Dermis microvascular lymphatic vessel endothelial cell (primary cell): ENCODE measurements at places on chromosomes 7 and 10. TPM values are rescaled to one million over a fixed set of nuclear protein-coding genes. Genes with fewer than 3 reads are reported as not detected.

CCAR1 gene
- 20.7 and 32.7 TPM in 2 replicates for total RNA-seq

GRB10 gene
- 97.2 and 98.5 TPM in 2 replicates for total RNA-seq

NSUN5 gene
- 1.1 and 1.7 TPM in 2 replicates for total RNA-seq

CYTH3 gene
- total RNA-seq: 11.6 and 17.3 TPM in 2 replicates

ZNF853 gene
- total RNA-seq: 0.90 and 4.6 TPM in 2 replicates

CRPPA gene
- total RNA-seq: 1.2 and 1.8 TPM in 2 replicates
